ENCODE measurements at places on chromosomes 1 and 21. TPM values are rescaled to one million over a fixed set of nuclear protein-coding genes. Genes with fewer than 3 reads are reported as not detected.

F13B gene
- not detected for total RNA-seq

GRCh38 chr1:59360170-59360569, 63.3 kb downstream of the FGGY start:
- no peak for DNase-seq
- H3K36me3 ChIP-seq, result no peaks in the 10 kb centered on the region
- H3K4me3 ChIP-seq, result no peak overlapping the region
- H3K27me3 ChIP-seq, result no peaks in the 10 kb centered on the region
- no peak overlapping the region for H3K27ac ChIP-seq
- no peaks in the 10 kb centered on the region for H3K4me1 ChIP-seq

DNA sequence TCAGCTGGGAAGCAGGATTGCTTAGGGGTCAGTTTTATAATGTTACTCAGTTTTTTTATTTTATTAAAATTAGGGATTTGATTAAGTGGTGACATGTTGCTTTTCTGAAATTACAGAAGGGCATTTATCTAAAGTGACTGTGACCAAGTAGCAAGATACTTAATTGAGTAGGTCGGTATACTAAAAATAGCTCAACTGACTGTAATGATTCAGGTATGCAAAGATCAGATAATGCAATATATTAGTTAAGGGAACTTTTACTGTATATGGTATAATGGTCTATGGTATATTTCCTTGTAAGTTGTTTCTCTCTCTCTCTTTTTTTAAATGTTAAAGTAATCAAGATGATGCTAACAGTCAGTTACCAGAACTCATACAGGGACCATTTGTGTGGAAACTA, 26.2 kb downstream of the RLF start:
- H3K4me1 ChIP-seq, result 0 out of 2 replicates have a peak, but pooled peaks cover 4% of the 10 kb centered on the region
- no peak for DNase-seq
- H3K27me3 ChIP-seq, result no peaks in the 10 kb centered on the region
- H3K36me3 ChIP-seq, result peaks cover 16% of the 10 kb centered on the region

DNA sequence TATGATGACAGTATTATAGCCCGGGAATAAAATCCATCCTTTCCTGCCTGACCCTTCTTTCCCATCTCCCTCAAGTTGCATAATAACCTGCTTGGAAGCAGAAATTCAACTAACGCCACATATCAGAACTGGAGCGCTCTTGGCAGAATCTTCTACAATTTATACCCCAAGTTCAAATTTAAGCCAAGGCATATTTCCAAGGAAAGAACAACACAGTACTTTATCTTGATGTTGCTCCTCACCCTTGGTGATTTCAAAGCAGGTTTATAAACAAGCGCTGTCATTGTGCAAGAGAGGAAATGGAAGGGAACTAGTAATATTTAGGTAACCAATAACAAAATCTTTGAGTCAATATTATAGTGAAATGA, 38.0 kb upstream of the PTGFRN start:
- H3K27ac ChIP-seq, result no peak overlapping the region
- H3K4me3 ChIP-seq, result no peak overlapping the region
- DNase-seq, result no peak
- no peaks in the 10 kb centered on the region for H3K36me3 ChIP-seq
- H3K4me1 ChIP-seq, result no peaks in the 10 kb centered on the region
- H3K27me3 ChIP-seq, result no peaks in the 10 kb centered on the region

DNA sequence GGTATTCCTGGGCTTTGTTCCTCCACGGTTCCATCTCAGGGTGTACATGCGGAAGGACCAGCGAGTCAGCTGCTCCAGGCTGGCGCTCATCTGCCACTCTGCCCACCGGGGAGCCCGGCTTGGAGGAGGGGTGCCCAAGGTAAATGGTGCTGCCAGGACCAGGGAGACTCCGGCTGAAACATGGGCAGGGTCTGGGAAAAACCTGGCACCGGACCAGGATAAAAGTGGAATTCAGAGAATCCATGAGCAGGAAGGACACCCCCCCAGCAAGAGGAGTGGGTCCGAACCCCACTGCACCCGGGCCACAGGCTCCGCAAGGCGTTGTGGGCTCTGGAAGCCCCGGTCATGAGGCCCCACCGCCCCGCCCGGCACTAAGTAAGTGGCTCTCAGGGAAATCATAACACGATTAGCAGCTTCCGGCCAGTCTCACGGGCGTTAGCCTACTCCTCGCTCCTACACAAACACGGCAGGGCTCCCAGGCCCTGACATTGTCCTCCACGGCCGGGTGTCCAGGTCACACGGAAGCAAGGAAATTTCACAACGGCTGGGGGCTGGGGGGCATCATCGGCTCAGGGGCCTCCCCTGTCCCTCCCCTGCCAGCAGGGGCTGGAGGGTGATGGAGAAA, 21.1 kb downstream of the MEGF6 start:
- no peak for DNase-seq
- no peak overlapping the region for H3K27ac ChIP-seq
- no peaks in the 10 kb centered on the region for H3K36me3 ChIP-seq
- no peak overlapping the region for H3K4me3 ChIP-seq
- no peaks in the 10 kb centered on the region for H3K4me1 ChIP-seq

DNA sequence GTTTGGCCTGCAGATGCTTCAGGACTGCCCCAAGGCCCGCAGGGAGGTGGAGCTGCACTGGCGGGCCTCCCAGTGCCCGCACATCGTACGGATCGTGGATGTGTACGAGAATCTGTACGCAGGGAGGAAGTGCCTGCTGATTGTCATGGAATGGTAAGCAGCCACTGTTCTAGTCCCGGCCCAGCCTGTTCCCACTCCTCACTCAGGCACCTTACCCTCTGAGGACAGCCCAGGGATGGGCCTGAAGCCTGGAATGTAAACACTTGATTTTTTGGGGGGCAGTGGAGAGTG, 41.9 kb upstream of the IL19 start:
- peaks cover 2% of the 10 kb centered on the region for H3K36me3 ChIP-seq
- no peaks in the 10 kb centered on the region for H3K4me1 ChIP-seq
- H3K27me3 ChIP-seq, result no peaks in the 10 kb centered on the region
- H3K4me3 ChIP-seq, result no peak overlapping the region
- H3K27ac ChIP-seq, result no peak overlapping the region

DNA sequence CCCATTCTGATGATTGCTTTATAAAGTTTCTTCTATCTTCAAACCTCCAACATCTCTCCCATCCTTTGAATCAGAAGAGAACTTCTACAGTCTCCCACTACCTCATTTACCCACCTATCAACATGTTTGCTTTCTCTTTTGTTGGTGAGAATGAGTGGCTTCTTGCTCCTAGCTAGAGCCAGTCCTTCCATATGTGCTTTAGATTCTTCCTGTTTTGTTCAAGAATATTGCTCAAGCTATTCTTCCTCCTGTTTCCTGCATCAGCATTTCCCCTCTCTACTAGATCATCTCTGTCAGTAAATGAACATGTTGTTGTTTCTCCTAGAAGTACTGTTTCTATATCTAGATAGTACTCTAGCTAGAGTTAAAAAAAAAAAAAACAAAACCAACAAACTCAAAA, 6.3 kb downstream of the ATF6 start:
- no peaks in the 10 kb centered on the region for H3K27me3 ChIP-seq
- H3K27ac ChIP-seq, result no peak overlapping the region
- DNase-seq, result no peak
- H3K4me1 ChIP-seq, result peaks cover 1% of the 10 kb centered on the region
- H3K4me3 ChIP-seq, result no peak overlapping the region
- H3K36me3 ChIP-seq, result no peaks in the 10 kb centered on the region

PGLYRP4 gene
- not detected for total RNA-seq

FCGR2B gene
- not detected for total RNA-seq

GRCh38 chr1:64608005-64608650, 136.7 kb upstream of the RAVER2 start:
- H3K4me3 ChIP-seq, result no peak overlapping the region
- no peak overlapping the region for H3K27ac ChIP-seq
- H3K27me3 ChIP-seq, result no peaks in the 10 kb centered on the region
- no peak for DNase-seq
- no peaks in the 10 kb centered on the region for H3K36me3 ChIP-seq

- H3K4me3 ChIP-seq, result no peak overlapping the region
- no peaks in the 10 kb centered on the region for H3K27me3 ChIP-seq
- DNase-seq, result no peak
- H3K27ac ChIP-seq, result no peak overlapping the region
- H3K36me3 ChIP-seq, result no peaks in the 10 kb centered on the region
These were observed 63.9 kb downstream of the TRIM11 start for GRCh38 chr1:228342627-228343190.

DNA sequence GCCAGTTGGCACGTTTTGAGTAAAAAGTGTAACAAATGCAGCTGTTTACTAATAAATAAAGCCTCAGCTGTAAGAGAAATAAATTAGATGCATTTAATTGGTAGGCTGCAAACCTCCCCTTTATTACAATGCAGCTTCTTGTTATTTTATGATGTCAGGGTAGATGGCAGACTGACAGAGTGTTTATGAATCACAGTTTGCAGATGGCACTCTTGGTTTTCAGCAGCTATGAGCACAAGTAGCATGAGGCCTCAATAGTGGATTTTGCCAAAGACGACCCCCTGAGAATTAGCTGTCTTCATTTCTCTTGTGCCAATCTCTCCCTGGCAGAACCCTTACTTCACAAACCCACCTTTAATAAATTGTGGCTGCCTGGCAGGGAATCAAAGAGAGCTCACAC, 161.2 kb upstream of the C1orf87 start:
- DNase-seq, result no peak
- H3K27ac ChIP-seq, result no peak overlapping the region
- no peaks in the 10 kb centered on the region for H3K27me3 ChIP-seq
- no peak overlapping the region for H3K4me3 ChIP-seq

FCRL2 gene
- total RNA-seq, result not detected
